ENCODE measurements at places on chromosomes 12 and 14.

GRCh38 chr12:113359133-113359938 is 949 bp downstream of the PLBD2 start:
- DNase-seq, result no peak

DNA sequence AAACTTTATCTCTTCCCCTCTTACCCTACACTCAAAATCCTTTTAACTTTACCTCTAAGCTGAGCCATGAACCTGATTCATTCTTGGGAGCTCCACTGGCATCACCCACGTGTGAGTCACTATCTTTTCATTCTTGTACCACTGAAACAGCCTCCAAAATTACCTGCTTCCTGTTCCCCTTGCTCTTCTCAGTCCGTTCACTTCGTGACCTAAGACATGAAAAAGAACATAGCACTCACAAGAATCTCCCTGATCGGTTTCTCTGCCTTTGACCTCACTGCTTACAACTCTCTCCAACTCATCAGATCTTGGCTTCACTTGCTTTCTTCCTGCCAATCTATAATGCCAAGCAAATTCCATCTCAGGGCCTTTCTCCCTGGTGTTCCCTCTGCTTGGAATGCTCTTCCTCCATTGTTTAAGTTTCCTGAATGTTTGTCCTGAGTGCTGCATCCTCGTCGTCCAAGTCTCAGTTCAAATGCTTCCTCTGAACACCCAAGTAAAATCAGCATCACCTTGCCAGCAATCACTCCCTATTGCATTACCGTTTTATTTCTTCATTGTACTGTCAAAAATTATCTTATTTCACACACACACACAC is 9.2 kb downstream of the GLIPR1 start:
- peak; percentile 62 for DNase-seq

- no peak for DNase-seq
Observed at GRCh38 chr12:66916189-66916588, 237.3 kb upstream of the GRIP1 start.

DNA sequence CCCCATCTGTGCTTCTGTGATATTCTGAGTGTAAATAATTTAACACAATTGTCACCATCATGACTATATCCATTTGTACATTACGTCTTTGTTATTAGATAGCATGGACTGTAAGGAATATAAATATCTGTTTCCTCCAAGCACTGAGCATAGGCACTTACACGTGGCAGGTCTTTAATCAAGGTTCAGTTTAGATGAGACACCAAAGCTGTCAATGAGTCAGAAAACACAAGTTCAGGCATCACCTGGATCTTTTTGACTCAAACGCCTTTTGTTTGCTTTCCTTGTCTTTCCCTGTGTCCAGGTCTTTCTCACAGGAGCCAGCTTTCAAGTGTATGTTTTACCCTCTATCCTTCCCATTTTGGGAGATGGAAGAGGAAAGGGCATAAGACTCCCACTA is 163.2 kb upstream of the CCDC198 start:
- DNase-seq, result no peak

DNA sequence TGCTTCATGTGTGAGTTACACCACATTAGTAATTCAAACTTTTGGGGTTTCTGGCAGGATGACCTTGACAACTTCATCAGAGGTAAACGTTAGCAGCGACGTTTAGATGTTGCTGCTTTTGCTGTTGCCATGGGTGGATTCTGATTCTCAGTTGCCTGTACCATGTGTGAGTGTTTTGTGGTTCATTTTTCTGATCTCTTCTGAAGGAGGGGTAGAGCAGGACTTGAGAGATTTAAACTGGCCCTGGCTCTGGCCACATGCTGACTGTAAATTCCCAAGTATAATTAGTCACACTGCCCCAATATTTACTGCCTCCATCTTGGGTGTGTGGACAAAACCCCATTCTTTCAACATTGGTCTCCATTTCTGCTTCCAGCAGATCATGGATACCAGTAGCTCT is 110.4 kb downstream of the ETV6 start:
- DNase-seq, result no peak

DNA sequence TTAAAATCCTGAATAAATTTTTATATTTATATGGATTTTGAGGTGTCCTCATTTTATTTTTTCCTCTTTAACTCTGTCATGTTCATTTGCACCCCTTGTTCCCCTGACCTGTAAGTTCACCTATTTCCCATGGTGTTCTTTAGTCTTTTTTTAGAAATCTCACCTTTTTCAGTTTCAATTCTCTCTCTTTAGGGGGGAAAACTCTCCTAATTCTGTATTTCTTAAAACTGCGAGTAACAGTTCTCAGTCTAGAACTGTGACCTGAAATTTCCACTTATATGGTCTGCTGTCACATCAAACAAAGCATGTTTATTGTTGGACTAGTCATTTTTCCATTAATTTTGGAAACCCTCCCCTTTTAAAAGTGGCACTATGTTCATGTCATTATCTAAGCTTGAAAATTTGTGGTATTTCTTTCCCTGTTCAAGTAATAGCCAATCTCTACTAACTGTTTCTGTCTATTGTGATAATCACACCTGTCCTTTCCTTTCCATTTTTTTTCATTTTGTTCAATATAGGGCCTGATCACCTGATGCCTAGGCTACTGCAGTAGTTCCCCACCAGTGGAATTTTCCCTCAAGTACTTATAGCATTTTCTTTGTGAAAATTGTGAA is 14.0 kb upstream of the FBXO33 start:
- no peak for DNase-seq

DNA sequence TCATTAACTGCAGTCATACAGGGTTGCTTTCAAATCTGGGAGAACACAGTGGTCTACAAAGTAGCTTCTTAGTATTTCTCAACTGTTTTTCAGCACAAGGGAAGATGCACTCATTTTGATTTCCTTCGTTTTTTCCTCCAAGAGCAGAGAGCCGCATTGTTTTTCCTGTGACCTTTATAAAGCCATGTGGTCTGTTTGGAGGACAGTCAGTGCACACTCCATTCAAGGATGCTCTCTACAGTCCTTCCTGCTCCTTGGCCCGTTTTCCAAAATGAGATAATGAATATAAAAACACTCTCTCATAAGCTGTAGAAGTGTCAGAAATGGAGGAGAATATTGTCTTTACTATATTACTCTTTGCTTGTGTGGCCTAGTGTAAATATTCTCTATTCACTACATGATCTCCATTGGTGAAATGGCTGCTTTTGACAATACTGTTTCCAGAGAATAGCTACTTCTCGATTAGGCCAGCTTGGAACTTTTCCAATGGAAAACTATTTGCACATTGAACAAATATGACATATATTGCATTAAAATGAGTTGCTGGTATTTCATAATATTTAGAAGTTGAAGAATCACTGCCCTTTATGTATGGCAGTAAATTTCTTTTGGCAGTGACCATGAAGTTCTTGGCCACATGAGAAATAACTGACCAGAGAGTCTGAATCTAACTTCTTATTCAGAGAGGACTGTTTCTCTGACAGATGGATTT is 393.1 kb upstream of the RGS6 start:
- DNase-seq, result no peak

DNA sequence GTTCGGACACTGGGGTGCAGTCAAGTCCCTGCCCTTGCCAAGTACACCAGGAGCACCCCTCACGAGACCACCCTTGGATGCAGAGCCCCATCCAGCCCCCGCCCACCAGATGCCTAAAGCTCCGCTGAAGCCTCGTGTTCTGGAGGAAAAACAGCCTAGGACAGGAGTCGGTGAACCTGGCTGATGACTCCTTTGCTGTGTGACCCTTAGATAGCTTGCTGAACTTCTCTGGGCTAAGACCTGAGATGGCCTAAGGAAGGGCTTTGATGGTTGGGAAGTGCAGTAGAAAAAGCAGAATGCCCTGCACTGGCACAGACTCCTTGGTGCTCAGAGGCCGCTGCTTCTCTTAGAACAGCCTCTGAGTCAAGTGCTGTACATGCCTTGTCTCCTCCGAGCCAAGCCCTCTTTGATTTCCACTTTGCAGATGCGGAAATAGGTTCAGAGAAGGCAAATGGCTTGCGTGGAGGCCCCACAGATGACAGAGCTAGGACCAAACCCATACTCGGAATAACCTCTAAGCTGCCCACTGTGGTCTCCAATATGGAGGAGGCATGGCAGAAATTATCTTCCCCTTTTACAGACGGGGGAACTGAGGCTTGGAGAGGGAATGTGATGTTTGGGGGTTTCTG is 52.3 kb downstream of the MVK start:
- DNase-seq, result no peak

GRCh38 chr14:97177016-97177415 is 379.8 kb downstream of the VRK1 start:
- peak; percentile 69 for DNase-seq

DNA sequence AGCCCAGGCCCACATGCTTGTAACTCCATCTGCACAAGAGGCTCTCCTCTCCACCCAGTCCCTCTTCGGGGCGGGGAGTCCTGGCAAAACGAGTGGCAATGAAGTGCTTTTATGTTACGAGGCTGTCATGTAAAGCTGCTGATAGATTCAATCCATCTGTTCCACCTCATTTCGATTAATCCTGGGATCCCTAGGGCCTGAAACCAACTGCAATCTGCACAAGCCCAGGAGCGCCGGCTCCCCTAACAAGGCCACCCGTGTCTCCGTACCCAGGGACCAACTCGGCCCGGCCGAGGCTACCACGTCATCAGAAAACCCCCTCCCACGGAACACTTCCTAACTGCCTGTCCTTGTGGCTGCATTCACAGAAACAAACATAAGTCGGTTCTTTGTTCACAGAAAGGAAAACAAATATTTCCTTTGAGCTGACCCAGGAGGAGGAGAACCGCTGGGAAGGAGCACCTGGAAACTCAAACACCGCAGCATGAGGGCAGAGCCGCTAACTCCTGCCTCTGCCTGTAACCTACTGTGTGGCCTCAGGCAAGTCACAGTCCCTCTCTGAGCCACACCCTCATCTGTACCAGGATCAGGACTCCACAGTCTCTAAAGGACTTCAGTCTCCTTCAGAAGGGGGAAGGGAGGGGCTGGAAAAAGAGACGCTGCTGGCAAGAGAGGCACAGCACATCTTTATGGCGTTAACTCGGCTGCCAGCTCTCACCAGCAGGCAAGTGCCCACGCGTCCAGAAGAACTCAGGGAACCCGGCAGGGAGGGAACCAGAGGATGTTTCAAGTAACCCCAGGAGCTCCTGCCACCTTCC is 47.8 kb downstream of the CCDC88C start:
- no peak for DNase-seq

- DNase-seq, result peak; percentile 51
Observed at GRCh38 chr12:64890873-64891468, 66.5 kb downstream of the TBC1D30 start.

DNA sequence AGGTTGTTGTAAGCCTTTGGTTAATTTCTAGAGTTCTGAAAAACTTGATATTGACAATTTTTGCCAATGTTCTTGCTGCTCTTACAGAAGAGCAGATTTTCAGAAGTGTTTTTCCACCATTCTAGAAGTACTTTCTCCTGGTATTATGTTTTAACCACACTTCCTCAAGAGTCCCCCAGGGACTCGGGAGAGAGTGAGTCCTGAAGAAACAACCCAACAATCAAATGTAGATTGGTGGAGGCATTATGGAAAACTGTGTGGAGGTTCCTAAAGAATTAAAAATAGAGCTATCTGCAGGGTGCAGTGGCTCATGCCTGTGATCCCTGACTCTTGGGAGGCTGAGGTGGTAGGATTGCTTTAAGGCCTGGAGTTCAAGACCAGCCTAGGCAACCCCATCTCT is 26.7 kb downstream of the OR10P1 start:
- DNase-seq, result no peak

DNA sequence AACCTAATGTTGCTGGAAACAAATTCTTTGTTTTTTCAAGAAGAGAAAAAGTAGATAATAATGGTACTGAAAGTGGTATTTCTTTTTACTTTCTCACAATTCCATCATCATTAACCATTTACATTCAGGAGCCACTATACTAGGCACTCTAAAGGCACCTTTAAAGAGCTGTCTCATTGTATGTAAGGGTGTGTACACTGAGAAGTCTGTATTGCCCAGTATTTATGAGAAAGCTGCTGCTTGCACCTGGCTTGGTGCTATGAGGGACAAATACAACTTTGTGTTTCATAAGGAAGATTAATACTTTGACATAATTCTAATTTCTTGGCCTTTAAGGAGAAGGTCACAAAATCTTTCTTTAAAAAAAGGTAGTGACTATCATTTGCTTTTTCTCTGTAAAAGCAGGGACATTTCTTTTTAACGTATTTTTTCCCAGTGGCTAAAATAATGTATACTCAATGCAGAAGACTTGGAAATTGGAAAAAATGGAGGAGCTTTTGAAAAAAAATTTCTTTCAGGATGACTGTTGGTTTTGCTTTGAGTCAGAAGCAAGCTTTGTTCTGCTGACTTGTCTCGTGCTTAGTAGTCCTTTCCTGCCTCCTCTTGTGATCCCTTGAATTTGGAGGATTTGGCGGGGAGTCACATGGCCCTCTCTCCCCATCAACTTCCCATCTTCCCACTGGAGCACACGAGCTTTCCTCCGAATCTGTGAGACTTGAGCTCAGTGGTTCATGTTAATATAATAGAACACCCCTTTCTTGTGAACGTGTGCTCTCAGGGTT is 50.1 kb downstream of the RASSF3 start:
- no peak for DNase-seq

GRCh38 chr14:103118663-103119404 is 4.4 kb upstream of the TNFAIP2 start:
- DNase-seq, result no peak

DNA sequence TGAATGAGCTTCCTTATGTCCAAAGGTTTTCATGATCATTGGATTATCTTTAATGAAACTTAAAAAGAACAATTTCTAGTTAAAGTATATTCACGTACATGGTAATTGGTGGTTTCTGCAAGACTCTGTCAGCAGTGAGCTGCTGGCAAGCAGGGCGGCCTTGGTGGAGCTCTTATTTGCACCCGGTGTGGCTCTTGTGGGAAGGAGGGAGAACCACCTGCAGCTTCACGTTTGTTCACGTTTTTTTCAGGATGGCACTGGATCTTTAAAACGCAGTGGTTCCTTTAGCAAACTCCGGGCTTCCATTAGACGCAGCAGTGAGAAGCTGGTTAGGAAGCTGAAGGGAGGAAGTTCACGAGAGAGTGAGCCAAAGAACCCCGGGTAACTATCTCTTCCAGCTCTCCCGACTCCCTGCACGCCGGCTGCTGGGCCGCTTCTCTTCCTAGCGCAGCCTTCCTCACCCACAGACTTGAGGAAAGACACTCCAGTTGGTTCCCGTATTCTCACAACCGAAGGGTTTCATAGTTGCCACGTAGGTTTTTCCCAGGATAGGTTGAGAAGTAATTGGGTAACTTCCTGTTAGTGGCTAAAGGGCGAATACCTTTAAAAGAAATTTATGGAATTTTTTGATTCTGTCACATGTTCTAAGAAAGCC is 28.3 kb downstream of the XRCC3 start:
- no peak for DNase-seq

DNA sequence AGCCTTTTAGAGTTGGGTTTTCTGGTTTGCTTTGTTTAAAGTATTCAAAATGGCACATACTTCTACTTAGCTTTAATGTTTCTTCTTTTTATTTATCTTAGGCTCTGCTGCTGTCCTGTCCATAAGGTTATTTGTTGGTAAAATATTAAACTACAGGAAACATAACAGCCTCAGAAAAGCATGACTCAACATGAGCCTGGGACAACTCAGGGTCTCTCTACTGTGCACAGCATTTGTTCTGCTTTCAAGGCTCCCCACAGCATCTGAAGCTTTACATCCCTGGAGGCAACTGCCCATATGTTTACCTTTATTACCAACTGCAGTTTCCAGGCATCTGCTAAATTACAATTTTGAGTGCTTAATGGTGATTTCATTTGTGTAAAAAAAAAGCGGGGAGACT is 954.2 kb upstream of the FBXO33 start:
- DNase-seq, result no peak

GRCh38 chr14:103520657-103521437 is 1.8 kb downstream of the CKB start:
- peak; percentile 53 for DNase-seq

GRCh38 chr12:59486827-59487226 is 109.0 kb upstream of the SLC16A7 start:
- DNase-seq, result no peak

GRCh38 chr12:130456375-130457199 is 118.9 kb downstream of the PIWIL1 start:
- DNase-seq, result no peak
